ENCODE measurements at places on chromosomes 5 and 9. TPM values are rescaled to one million over a fixed set of nuclear protein-coding genes. Genes with fewer than 3 reads are reported as not detected.

Gene C7
- total RNA-seq: not detected

Gene IFNK
- total RNA-seq: not detected

DNA sequence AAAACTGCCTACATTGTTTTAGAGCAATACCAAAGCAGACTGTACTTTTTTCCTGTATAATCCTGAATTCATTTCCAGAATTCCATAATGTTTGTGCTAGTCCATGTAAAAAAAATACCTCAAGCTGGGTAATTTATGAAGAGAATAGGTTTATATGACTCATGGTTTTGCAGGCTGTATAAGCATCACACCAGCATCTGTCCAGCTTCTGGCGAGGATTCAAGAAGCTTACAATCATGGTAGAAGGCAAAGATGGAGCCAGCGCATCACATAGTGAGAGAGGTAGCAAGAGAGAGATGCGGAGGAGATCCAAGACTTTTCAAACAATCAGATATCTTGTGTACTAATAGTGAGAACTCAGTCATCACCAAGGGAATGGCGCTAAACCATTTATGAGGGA, 280.3 kb upstream of the CDH9 start:
- no peak for DNase-seq
- H3K27ac ChIP-seq: no peak overlapping the region
- no peaks in the 10 kb centered on the region for H3K36me3 ChIP-seq
- no peaks in the 10 kb centered on the region for H3K27me3 ChIP-seq
- no peaks in the 10 kb centered on the region for H3K4me1 ChIP-seq
- H3K4me3 ChIP-seq: no peak overlapping the region

GRCh38 chr9:19199012-19199411, 31.5 kb upstream of the DENND4C start:
- no peak overlapping the region for H3K27ac ChIP-seq
- no peaks in the 10 kb centered on the region for H3K4me1 ChIP-seq
- no peak overlapping the region for H3K4me3 ChIP-seq

DNA sequence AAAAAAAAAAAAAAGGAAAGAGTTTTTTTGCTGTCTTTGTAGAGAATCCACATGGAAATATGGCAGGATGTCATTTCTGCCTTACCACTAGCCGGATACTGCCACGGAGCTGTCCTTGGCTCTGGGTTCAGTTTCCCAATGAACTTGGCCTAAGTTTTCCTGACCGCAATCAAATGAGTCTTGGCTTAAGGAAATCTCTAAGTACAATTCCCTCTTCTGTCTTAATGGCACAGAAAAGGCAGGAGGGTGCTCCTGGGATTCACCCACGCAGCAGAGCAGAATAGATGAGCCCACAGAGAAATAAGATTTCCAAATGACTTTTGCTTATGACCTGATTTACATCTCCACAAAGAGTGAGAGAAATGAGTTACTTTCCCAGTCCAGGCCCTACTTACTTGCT, 284.0 kb upstream of the VLDLR start:
- no peak for DNase-seq
- no peak overlapping the region for H3K27ac ChIP-seq
- H3K4me1 ChIP-seq: no peaks in the 10 kb centered on the region

DNA sequence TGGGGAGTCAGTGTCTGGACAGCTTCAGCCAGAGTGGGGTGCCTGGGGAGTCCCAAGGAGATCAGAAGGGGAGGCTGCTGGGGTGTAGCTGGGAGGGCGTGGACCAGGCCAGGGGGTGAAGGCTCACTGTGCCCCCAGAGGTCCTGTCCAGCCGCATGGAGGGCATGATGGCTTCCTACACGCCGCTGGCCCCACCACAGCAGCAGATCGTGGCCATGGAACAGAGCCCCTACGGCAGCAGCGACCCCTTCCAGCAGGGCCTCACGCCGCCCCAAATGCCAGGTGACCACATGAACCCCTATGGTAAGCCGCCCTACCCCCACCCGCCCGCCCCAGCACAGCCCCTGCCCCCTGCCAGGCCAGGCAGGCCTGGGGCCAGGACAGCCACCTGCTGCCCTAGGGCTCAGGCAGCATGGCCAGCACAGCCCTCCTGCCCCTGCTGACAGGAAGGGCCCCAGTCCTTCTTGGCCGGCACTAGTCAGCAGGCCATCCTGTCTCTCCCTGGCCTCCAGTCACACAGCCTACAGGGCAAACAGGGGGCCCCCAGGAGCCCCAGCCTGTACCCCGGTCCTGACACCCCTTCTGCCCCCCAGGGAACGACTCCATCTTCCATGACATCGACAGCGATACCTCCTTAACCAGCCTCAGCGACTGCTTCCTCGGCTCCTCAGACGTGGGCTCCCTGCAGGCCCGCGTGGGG, 82.1 kb downstream of the LMX1B start:
- H3K27ac ChIP-seq: no peak overlapping the region
- DNase-seq: no peak
- H3K4me3 ChIP-seq: no peak overlapping the region
- no peaks in the 10 kb centered on the region for H3K36me3 ChIP-seq
- H3K27me3 ChIP-seq: no peaks in the 10 kb centered on the region

Gene PLEKHG4B
- not detected for total RNA-seq

DNA sequence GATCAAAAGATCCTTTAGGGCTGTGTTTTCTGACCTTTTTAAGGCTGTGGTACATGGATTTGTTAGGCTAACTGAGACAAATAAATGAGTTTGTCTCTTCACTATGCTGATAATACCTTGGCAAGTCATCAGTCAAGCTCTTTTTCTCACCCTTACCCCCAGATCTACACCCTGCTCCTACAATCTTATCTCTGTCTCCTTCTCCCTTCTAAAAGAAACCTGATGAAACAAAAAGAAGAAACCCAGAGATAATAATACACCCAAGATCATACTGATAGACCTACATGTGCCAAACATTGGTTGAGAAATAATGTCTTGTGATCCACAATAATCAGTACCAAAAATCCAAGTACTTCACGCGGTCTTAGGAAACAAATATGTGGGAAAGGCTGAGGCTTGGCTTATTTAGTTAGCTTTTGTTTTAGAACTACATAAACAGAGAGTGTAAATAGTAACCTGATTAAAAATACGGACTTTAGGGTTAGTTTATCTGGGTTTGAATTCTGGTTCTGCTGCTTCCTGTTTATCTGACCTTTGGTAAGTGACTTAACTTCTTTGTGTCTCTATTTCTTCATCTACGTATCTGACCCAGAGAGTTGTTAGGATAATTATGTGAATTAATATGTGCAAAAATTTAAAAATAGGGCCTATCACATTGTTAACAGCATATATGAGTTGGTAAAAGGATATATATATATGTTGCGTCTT, 24.8 kb upstream of the PDCD1LG2 start:
- no peaks in the 10 kb centered on the region for H3K4me1 ChIP-seq
- no peak for DNase-seq
- no peak overlapping the region for H3K27ac ChIP-seq
- H3K4me3 ChIP-seq: no peak overlapping the region
- H3K36me3 ChIP-seq: no peaks in the 10 kb centered on the region
- no peaks in the 10 kb centered on the region for H3K27me3 ChIP-seq

DNA sequence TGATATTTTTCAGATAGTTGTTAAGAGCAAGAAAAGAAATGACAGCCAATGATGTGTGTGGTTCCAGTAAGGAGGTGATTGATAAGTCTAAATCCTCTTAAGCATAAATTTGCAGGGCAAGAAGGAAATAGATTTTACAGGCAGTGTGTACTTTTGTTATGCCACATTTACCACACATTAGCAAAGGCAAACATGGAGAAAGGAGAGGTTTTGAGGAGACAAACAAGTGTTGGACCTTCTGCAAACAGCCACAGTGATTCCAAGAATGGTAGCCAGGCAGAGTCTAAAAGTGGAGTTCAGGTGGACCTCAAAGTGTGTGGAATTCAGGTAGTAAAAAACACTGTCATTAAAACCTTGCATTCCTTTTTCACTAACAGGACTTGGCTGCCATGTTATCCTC, 295.9 kb upstream of the ITGA1 start:
- no peak for DNase-seq
- no peak overlapping the region for H3K27ac ChIP-seq
- no peak overlapping the region for H3K4me3 ChIP-seq
- no peaks in the 10 kb centered on the region for H3K4me1 ChIP-seq
- no peaks in the 10 kb centered on the region for H3K27me3 ChIP-seq

DNA sequence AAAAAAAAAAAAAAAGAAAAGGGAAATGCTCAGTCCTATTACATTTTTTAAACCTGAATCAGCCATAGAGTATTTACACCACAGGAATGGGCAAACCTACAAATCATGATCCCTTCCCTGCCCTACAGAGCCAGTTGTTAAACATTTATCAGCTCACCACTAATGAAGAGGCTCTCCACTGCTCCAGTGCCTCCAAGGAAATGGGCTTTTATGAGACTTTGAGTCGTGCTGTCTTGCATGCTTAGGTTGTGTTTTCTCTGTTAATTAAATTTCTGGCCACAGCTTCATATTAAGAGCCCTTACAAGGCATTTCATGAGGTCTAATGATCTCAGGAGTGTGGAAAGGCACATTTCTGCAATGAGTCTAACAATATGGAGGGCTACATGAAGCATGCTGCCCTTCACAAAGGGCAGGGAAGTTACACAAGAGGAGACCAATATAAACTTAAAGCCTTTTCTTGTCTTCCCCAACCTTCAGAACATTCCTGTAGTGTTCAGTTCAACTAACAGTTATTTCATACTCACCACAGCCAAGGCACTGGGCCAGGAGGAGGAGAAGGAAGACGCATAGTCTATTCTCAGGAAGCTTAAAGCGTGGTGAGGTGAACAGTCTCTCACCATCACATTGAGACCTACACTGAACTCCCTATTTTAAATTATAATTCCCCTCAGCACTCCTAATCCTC, 140.1 kb upstream of the ABCA1 start:
- no peak for DNase-seq
- H3K4me1 ChIP-seq: peaks cover 4% of the 10 kb centered on the region
- no peak overlapping the region for H3K27ac ChIP-seq
- H3K27me3 ChIP-seq: no peaks in the 10 kb centered on the region
- H3K4me3 ChIP-seq: no peak overlapping the region
